ENCODE measurements at places on chromosomes 5 and 9. TPM values are rescaled to one million over a fixed set of nuclear protein-coding genes. Genes with fewer than 3 reads are reported as not detected.

DNA sequence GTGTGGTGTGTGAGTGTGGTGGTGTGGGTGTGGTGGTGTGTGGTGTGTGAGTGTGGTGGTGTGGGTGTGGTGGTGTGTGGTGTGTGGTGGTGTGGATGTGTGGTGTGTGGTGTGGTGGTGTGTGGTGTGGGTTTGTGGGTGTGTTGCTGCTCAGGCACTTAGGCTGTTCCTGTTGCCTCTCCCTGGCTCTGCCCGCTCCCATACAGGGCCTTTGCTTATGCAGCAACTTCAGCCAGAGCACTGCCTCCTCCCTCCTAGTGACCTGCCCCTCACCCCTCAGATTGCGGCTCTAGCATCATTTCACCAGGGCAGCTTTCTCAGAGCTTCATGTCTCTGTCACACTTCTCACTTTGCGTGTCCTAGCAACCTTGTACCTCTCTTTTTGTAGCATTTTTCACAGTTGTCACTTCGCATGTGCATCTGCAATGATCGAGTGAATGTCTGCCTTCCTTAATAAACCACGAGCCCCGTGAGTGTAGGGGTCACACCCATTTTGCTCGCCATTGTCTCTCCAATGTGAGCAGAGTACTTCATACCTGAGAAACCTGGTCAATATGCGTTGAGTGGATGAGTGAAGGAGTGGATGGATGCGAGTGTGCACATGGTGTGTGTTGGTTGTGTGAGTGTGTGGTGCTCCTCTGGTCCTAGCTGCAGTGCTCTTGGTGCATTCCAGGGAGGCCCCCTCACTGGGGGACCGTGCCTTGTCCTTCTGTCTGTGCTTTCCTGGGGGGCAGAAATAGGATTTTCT lies 167.9 kb upstream of the PANK3 start:
- H3K36me3 ChIP-seq: peaks cover 4% of the 10 kb centered on the region
- H3K27ac ChIP-seq: no peak overlapping the region
- H3K4me3 ChIP-seq: no peak overlapping the region
- no peak for DNase-seq

DNA sequence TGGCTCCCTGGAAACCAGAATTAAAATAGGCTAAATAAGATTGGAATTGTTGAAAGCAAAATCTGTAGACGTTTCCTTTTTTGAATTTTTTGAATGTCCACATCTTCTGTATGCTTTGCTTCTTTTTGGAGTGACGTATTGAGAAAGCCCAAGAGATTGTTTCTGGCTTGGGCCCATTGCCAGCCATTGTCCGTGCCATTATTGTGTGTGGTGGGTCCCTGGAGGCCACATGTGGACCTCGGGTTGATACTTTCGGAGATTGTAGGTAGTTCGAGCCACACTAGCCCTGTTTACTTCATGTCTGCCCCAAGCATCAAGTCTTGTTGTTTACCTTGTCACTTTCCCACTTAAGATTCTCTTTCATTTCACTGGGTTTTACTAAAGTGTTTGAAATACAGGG lies 106.0 kb downstream of the PALM2AKAP2 start:
- peaks cover 26% of the 10 kb centered on the region for H3K4me1 ChIP-seq
- H3K27ac ChIP-seq: no peak overlapping the region
- H3K4me3 ChIP-seq: no peak overlapping the region
- no peak for DNase-seq

- no peak for DNase-seq
- no peak overlapping the region for H3K27ac ChIP-seq
- no peak overlapping the region for H3K4me3 ChIP-seq
- no peaks in the 10 kb centered on the region for H3K36me3 ChIP-seq
Observed at GRCh38 chr5:150230842-150231241, 41.0 kb downstream of the SLC6A7 start.

- H3K4me1 ChIP-seq: peaks cover 21% of the 10 kb centered on the region
- no peaks in the 10 kb centered on the region for H3K27me3 ChIP-seq
- H3K27ac ChIP-seq: no peak overlapping the region
- DNase-seq: peak; percentile 76
- H3K4me3 ChIP-seq: no peak overlapping the region
Observed at GRCh38 chr5:54738118-54738972, 220.8 kb downstream of the SNX18 start.

- H3K4me3 ChIP-seq: no peak overlapping the region
- H3K27me3 ChIP-seq: no peaks in the 10 kb centered on the region
- no peak overlapping the region for H3K27ac ChIP-seq
- no peak for DNase-seq
Observed at GRCh38 chr9:127463911-127464310, 12.6 kb downstream of the LRSAM1 start.

ORM2 gene
- total RNA-seq: 3.1 TPM

DNA sequence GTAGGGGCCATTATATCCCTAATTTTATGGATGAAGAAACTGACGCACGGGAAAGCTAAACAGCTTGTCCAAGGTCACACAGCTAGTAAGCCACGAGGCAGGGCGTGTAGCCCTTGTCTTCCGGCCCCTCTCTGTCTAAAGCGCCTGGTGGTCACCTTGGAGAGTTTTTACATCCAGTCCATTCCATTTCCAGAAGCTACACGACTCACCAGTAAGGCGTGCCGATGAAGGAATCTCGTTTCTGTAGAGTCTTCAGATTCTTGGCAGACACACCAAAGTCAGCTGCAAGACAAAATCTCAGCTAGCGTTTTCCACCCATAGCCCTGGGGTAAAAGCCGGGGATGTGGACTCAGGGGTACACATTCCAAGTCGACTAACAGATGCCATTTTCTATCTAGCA lies 80.5 kb downstream of the STK10 start:
- H3K4me3 ChIP-seq: no peak overlapping the region
- peaks cover 69% of the 10 kb centered on the region for H3K4me1 ChIP-seq
- peak; percentile 28 for DNase-seq
- peak overlapping the region; percentile 4 for H3K27ac ChIP-seq
- H3K36me3 ChIP-seq: peaks cover 40% of the 10 kb centered on the region

SLC34A1 gene
- not detected for total RNA-seq

LCN9 gene
- not detected for total RNA-seq

SPATA31D4 gene
- total RNA-seq: not detected

Data from lower lobe of right lung (tissue), 2 donors.